ENCODE measurements at places on chromosomes 4 and X.
A peak's percentile ranks its signal among the peaks of the same experiment; 100 is the strongest.

- no peak for DNase-seq
Measured at GRCh38 chrX:78548012-78548411, 111.1 kb downstream of the RTL3 start.

DNA sequence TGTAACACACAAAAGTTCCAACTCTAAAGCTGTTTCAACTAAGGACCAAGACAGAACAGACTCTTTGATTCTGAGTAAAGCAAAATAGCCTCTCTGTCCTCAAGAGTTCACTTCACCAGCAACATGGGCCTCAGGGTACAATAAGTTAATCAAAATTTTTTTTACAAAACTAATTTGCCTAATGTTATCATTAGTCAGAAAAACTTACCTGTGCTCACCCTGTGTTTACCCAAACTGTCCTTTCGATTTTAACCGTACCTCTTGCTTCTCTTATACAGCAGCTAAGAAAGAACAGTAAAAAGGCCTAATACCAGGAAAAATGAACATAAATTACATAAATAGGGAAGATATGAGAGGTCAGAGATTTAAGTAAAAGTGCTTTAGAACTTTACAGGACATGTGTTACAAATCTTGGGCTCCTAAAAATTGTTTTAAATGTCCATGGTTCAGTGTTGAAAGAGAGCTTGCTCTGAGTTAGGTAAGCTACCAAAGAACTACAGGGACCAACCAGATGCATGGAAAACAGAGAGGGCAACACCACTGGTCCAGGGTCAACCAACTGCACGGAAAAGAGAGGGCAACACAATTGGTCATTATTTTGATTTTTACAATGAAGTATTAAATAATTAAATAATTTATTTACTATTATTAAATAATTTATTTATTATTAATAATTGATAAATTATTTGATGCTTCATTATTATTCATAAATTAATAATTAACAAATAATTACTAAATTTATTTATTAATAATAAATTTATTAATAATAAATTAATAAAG is 73.1 kb downstream of the FAT1 start:
- DNase-seq = no peak

GRCh38 chrX:153596981-153597750 is 1.8 kb downstream of the CCNQ start:
- peak; percentile 11 for DNase-seq

GRCh38 chr4:85774000-85774399 is 299.1 kb downstream of the ARHGAP24 start:
- no peak for DNase-seq

DNA sequence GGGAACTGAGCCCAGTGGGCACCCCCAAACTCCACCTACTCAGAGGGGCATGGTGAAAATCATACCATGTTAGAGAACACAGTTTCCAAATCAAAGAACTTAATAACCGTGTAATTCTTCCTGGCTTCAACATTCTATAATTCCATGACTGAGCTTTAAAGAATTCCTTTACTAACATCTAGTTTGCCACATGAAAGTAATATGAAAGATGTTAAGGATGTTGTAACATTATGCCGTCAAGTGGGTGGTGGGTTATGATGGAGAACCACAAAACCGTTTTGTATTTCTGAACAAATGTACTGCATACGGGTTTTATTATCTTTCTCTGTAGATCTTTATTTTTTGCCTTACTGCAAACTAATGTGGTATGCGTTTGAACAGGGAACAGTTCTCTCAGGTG is 549.0 kb upstream of the MAGEB2 start:
- DNase-seq = no peak

GRCh38 chr4:87853108-87853507 is 20.3 kb downstream of the MEPE start:
- no peak for DNase-seq

DNA sequence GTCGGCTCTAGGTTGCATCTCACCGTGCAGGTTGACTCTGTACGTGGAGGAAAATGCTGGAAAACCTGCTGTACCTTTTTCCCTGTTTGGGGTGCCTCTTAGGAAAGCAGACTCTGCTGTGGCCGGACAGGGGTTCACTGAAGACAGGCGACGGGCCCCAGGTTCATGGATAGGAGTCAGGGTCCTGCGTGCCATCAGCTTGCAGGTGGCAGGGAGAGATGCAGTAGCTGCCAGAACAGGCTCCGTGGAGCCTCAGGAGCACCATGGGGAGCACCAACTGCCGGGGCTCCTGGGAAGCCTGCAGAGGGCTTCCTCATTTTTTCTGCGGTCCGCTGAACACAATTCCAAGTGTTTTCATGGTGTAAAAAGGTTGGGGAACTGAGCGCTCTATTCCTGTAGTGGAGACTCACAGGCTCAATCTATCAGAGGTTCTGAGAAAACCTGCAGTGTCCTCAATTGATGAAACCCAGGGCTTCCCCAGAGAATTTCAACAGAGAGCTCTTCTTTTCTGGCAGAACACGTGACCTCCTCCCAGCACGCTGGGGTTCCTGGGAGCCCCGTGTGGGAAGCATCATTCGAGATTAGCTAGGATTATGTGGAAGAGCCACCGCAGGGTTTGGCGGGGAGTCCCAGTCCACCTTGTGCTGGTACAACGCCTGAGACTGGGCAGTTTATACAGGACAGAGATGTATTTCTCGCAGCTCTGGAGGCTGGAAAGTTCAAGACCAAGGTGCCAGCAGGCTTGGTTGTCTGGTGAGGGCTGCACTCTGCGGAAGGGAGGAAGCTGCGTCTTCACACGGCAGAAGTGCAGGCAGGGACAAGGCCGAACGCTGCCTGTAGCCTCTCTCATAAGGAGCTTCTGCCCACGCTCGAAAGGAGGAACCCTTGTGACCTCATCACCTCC is 1.6 kb downstream of the HTRA3 start:
- DNase-seq = no peak

All from activated CD4-positive, alpha-beta T cell treated with anti-CD3 and anti-CD28 coated beads for 36 hours (primary cell).